Adrenal gland (tissue), 19 donors: ENCODE measurements at places on chromosomes 1 and 21.

DNA sequence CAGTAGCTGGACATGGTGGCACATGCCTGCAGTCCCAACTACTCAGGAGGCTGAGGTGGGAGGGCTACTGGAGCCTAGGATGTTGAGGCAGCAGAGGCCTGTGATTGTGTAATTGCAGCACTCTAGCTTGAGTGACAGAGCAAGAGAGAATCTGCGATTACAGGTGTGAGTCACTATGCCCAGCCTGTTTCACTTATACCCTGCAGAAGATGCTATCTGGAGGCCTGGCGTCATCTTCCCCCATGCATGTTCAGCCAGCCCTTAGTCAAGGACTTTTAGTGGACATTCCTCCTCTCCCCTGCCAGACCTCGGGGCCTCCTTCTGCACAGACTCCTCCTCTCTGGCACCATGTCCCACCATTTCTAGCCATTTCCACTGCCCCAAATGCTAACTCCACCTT is 36.3 kb upstream of the RCC2 start:
- peak; percentile 65 for DNase-seq

- no peak for DNase-seq
These were observed 4.9 kb downstream of the OTUD7B start for GRCh38 chr1:150005606-150006005.

DNA sequence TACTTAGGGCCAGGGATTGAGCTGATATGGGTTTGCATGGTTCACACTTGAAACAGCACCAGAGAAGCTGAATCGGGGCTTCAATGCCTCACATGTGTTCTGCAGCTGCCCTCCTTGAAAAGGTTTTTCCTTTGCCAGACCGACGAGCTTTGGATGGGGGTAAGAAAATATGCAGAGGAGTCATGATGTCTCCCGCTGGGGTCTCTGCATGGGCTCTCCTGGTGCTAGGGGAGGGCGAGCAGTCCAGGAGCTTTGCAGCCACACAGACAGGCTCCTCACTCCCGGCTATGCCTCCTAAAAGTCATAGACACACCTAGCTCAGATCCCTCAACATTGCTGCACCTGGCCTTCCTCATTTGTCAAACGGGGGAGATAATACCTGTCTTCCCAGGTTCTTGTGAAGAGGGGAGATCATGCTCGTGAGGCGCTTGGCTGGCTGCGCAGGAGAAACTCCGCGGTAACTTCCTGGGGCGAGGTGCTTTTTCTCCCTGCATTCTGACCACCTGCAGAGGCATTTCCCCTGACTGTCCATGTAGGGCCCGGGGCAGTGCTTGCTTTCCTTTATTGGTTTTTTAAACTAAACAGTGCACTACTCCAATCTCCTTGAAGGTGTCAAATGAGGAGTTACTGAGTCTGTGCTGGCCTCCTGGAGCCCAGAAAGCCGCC is 112.4 kb downstream of the PLXNA2 start:
- no peak for DNase-seq

- no peak for DNase-seq
These were observed 7.9 kb upstream of the UMODL1 start for GRCh38 chr21:42063191-42063570.

- DNase-seq: peak; percentile 55
These were observed 708.8 kb downstream of the LTN1 start for GRCh38 chr21:28283641-28284490.

- DNase-seq: peak; percentile 78
These were observed at the start of gene XKR8 for GRCh38 chr1:27959792-27960603. Gene XKR8 (plus strand): TSS chr1:27959973. CDS start chr1:27960070, 97 bp downstream.

GRCh38 chr1:240765732-240766363 is 153.9 kb upstream of the GREM2 start:
- no peak for DNase-seq

- no peak for DNase-seq
These were observed 73.9 kb downstream of the RAB3GAP2 start for GRCh38 chr1:220198186-220199005.

GRCh38 chr1:230752407-230752806 is 5.2 kb downstream of the CAPN9 start:
- DNase-seq: peak; percentile 65

DNA sequence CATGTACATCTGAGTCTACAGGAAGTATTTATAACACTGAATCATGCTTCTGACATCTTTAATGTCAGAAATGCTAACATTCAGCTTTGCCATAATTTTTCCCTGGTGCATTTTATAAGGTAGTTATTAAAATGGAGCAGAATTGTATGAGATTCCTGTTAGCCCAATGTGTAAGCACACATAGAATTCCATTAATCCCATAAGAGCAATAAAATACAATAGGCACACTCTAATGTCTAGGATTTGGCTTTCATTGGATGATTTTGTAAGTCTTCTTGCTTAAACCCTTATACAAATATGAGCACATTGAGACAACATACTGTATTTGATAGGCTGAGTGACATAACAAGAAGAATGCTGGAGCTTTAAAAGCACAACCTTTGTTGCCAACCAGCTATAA is 256.4 kb downstream of the HMCN1 start:
- no peak for DNase-seq

- no peak for DNase-seq
These were observed 32.5 kb downstream of the RGS13 start for GRCh38 chr1:192668409-192668983.

DNA sequence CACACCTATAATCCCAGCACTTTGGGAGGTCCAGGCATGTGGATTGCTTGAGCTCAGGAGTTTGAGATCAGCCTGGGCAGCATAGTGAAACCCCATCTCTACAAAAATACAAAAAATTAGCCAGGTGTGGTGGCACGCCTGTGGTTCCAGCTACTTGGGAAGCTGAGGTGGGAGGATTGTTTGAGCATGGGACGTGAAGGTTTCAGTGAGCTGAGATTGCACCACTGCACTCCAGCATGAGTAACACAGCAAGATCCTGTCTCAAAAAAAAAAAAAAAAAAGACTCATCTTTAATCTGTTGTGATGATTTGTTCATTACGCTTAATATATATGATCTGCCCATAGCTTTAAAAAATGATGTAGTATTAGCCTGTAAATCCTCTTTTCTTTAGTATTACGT is 44.0 kb downstream of the OR10J1 start:
- no peak for DNase-seq
